Adipocyte (in vitro differentiated cells): ENCODE measurements at places on chromosomes 5 and 9.

GRCh38 chr5:116037236-116037822 lies 5.1 kb downstream of the ARL14EPL start:
- DNase-seq, result peak; percentile 39

GRCh38 chr9:88005240-88005639 lies 30.9 kb upstream of the CDK20 start:
- peak; percentile 67 for DNase-seq

DNA sequence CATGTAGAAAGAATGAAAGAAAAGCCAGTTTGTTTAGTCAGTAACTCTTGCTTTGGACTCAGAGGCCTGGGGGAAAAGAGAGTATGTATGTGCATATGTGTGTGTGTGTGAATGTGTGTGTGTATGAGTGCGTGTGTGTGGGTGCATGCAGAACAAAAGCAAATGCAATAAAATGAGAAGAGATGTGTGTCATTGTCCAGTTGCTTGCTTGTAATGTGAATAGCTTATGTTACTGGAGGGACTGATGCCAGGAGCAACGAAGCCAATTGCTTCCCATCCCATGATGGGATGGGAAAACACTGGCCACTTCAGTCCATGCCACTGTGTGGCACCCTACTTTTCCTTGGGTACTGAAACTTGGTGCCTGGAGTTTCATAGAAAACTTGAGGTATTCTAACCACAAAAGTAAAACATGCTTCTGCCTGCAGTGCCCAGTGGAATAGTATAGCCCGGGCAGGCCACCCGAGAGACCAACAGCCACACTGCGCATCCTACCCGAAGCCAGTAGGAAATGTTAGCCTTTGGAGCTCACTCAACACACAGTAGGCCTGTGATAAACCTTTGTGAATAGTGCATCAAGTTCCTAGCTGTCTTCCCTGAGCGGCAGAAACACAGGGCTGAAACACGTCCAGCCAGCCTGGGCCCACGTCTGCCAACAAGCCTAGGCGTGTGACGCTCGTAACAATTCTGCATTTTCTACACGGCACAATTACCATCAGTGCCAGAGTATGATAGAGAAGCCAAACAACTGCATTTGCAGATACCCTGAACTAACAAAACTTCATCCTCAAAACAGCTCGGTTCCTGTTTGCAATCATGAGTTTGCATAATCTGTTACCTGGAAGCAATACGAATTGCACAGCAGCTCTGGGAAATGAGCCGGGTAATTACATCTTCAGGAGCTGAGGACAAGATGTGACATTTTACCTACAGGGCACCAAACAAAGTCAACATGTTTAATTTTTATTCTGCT lies 198.1 kb downstream of the SYK start:
- peak; percentile 36 for DNase-seq

DNA sequence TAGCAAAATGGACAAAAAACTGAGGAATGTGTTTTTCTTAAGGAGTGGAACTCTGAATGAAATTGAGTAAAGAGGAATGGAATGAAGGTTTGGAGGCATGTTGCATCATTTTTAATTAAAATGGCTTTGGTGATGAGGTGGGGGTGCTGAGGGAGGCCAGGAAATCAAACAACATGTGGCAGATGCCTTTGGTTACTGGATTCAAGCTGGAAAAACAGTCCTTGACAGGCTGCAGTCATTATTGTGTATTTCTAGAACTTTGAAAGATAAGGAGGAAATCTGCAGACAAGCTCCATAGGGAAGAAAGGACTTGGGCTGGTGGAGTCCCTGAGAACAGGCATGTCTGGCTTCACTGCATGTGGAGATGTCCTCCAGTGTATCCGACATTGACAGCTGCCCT lies 203.5 kb upstream of the HAPLN1 start:
- DNase-seq, result peak; percentile 83

GRCh38 chr5:170137694-170138214 lies 32.1 kb downstream of the FOXI1 start:
- no peak for DNase-seq

GRCh38 chr5:54630738-54631359 lies 113.3 kb downstream of the SNX18 start:
- DNase-seq, result peak; percentile 71

DNA sequence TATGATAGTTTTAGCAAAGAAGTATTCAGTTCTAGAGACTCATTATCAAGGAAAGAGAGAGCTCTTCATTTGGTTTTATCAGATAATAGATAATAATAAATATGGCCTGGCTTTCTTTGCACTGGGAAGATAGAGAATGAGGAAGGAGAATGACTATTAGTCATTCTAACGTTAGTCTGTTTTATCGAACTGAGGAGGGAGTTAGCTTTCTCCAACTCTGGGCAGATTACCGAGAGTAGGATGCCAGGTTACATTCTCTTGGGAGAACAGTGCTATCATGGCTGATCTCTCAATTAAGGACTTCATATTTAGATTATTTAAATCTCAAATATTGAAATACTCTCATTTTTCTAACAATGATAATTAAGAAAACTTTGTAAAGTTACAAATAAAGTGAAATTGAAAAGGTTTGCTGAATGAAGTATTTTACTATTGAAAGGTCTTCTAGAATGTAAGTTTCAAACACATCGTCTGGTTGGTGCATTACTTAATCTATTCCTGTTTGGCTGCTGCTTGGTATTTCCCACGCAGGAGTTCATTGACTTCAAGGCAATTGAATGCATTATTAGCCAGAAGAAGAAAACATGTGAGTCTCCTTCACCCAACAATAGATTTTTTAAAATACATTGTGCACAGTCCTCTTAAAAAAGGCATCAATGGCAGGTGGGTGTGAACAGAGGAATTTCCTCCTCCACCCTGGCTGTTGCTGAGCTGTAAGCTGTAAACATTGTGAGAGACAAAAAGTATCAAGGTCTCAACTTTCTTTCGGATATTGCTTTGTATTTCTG lies 140.8 kb downstream of the C9orf152 start:
- DNase-seq, result no peak

DNA sequence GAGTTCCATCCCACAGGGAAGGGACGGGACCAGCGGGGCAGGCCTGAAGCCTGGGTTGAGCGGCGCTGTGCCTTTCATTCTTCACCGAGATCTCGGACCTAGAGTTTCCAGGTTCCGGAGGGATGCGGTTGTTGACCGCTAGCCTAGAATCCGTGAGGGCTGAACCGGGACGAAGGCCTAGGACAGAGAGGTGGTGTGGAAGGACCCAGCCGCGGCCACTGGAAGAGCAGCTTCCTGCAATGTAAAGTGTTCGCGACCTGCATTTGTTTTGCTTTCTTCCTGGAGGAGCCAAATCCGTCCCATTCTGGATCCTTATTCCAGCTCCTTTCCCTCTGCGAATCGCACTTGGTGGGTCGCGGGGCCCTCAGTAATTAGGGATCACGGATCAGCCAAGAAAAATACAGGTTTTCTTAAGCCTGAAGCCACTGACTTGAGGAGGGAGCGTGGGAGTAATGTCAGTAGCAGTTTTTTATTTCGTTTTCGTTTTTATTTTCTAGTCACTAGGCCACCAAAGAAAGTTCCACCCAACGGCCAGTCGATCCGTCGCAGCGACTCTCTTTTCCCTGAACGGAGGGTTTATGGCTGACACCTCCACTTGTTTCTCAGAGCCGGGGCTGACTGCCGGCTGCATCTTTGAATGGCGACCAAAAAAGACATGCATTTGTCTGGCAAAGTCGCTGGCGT lies 48.6 kb downstream of the ANXA2R start:
- DNase-seq, result no peak

DNA sequence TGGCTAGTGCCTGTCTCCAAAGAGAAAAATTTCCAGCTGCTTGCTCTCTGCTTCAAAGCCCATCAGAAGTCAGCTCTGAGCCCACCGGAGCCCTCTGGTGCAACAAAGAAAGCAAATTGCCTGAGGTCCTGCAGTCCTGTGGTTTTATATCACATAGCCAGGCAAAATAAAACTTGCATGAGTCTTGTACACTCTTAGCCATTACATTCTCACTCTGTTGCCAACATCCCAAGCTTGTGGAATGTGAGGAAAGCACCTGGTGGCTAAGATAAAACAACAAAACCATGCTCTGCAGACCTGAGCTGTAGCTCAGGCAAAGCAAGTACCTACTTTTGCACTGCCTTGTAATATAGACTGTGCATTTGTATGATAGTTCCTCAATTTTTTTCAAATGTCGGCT lies 133.7 kb downstream of the GPBP1 start:
- no peak for DNase-seq

DNA sequence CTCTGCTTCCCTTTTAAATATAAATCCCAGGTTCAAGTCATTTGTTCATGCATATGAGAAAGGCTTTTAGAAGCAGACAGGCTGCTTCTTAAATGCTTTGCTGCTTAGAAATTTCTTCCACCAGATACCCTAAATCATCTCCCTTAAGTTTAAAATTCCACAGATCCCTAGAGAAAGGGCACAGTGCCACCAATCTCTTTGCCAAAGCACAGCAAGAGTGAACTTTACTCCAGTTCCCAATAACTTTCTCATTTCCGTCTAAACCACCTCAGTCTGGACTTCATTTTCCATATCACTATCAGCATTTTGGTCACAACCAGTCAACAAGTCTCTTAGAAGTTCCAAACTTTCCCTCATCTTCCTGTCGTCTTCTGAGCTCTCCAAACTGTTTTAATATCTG lies 679.8 kb upstream of the FTMT start:
- DNase-seq, result peak; percentile 47

DNA sequence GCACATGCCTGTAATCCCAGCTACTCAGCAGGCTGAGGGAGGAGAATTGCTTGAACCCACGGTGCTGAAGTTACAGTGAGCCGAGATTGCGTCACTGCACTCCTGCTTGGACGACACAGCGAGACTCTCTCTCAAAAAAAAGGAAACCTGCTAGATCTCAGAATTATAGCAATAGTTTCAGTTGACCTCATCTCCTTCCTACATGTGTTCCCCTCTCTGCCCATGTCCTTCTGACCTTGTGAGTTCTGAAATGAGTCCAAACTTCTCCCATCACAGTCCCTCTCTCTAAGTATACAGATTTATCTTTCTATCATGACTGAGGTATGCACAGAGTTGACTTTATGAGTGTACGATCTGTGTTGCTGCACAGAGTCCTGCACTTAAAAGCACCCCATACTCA lies 44.6 kb upstream of the SHOC1 start:
- DNase-seq, result peak; percentile 39

DNA sequence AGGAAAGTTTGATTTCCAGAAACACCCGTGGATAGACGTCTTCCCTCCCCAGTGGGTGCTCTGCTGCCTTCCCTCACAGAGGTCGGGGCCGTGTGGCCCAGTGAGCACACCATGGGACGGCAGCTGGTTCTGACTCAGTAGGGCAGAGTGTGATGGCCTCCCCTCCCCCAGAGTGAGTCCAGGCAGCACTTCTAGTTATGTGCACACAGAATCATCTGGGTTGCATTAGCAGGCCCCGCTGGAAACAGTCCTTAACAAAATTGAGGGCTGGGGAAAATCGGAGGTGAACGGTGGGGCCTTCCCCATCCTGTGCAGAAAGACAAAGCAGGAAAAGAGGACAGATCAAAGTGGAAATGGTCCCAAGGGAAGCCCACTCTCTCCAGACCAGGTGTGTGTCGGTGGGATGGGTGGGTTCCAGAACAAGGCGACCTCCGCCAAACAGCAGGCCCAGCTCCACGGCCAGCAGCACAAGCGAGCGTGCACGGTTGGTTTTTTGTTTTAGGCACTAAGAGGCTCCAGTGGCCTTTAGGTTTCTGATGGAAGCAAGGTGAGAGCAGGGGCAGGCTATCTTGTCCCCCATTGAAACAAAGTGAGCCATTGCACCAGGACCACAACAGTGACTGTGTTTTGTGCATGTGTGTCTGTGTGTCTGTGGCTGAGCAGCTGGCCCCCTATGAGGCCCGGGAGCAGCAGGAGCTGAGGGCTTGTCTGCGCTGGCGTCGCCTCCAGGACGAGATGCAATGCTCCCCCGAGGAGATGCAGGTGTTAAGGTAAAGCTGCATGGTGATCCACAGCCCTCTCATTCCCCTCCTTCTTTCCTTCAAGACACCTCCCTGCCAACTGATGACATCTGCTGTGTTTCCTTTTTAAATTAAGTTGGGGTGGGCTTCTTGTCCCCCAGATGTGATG lies 201.5 kb downstream of the AOPEP start:
- no peak for DNase-seq

DNA sequence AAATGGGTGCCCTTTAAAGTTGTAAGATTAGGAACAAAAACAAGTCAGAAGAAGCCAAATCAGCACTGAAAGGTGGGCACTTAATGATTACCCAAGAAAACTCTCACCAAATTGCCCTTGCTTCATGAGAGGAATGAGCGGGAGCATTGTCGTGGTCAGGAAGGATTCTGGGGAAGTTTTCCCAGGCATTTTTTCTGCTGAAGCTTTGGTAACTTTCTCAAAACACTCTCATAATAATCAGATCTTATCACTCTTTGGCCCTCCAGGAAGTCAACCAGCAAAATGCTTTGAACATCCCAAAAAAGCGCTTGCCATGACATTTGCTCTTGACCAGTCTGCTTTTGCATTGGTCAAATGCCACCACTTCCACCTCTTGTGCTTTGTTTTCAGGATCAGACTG lies 10.4 kb upstream of the PCDHGC3 start:
- DNase-seq, result peak; percentile 29

DNA sequence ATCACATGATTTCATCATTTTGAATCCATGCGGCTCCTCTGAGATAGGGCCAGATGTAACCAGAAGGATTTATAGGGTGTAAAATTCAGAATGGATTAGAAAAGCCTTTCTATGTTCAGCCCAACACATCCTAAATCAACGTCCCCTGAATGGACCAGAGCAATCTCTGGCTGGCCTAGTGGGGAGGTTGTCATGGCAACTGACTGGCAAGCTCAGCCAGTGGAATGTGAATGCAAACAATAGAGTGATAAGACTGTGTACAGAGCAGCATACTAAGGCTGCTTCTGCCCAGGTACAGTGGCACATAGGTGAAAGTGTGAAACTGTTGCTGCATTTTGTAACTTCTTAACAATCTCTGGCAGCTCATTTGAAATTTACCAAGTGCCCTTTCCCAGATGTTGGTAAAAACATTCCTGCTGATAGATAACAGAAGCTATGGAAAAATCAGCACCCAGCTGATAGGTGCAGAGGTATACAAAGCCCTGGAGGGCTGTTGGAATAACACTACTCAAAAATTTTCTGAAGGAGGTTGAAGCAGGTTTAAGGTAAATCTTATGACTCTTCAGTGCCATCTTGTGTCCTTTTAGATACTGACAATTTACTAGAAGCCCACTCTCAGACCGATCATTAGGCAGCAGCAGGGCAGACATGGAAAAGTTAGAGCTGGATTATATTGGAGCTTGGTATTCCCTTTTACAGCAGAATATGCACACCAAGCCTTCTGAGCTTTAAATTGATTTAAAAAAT lies 267.2 kb downstream of the RAB3C start:
- DNase-seq, result peak; percentile 46

DNA sequence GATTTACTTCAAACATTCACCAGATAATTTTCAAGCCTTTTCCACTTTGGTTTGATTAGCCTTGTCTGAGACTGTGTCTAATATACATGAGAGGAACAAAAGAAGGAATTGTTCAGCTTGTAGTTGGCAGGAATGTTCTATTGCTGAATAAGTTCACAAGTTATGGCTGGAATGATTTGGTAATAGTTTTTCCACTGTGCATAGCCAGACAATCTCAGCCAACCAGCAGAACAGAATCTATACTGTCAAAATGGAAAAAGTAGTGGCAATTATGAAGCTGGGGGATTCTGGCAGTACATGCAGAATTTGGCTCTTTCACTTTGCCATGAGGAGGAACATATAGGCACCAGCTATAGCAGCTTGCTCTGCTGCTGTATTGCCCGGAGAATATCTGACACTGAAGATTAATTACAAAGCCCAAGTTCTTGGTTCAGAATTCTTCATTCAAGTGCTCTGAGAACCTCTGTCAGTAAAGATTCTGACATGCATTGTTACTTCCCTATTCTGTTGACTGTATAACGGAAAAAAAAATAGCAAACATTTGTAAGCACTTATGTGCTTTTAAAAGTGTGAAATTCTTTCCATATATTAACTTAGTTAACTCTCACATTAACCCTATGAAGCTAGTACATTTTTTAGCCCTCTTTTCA lies 150.6 kb downstream of the PRR16 start:
- peak; percentile 89 for DNase-seq
